ENCODE measurements at places on chromosomes 1 and 21.

DNA sequence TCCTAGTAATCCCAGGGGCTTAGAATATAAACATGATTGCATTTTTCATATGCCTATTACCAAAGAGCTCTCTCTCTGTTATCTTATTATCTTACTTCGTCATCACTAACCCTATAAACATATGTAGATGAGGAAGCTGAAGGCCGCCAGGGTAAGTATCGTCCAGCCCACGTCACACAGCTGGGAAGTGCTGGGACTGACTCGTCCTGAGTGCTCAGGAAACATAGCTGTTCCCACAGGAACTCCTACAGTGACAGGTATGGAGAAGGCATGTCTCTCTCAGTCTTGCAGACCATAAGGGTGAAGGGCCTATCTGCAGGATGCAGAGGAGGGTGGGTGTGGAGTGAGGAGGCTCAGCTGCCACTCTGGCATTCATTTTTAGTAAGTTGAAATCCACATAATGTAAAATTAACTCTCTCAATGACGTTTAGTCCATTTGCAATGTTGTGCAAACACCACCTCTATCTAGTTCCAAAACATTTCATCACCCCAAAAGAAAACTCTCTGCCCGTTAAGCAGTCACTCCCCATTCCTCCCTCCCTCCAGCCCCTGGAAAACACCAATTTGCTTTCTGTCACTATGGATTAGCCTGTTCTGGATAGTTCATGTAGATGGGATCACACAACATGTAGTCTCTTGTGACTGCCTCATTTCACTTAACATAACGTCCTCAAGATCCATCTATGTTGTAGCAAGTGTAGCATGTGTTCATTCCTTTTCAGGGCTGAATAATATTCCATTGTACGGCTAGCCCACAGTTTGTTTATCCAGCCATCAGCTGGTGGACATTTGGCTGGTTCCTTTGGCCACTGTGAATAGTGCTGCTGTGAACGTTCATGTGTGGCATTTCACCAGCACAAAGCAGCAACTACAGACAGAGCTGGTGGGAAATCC lies 68.3 kb downstream of the TCP10L start:
- peak; percentile 99 for DNase-seq

GRCh38 chr1:226002667-226003501 lies 3.7 kb upstream of the SDE2 start:
- DNase-seq, result peak; percentile 49

GRCh38 chr1:234684856-234685255 lies 74.9 kb upstream of the IRF2BP2 start:
- DNase-seq, result peak; percentile 74

GRCh38 chr1:23122023-23122748 lies 46.5 kb downstream of the LUZP1 start:
- peak; percentile 72 for DNase-seq

GRCh38 chr1:218380125-218380977 lies 35.2 kb downstream of the TGFB2 start:
- DNase-seq, result peak; percentile 73

GRCh38 chr21:28151758-28152157 lies 840.9 kb downstream of the LTN1 start:
- no peak for DNase-seq

- DNase-seq, result peak; percentile 68
Measured at GRCh38 chr21:36260030-36260787, 59.8 kb upstream of the MORC3 start.

- DNase-seq, result no peak
Measured at GRCh38 chr1:111792249-111792648, 36.5 kb downstream of the DDX20 start.

GRCh38 chr1:193417945-193418744 lies 231.7 kb upstream of the B3GALT2 start:
- peak; percentile 44 for DNase-seq

- no peak for DNase-seq
Measured at GRCh38 chr1:3623441-3624199, 1.2 kb upstream of the TPRG1L start.

- DNase-seq, result peak; percentile 80
Measured at GRCh38 chr1:19341201-19342061, 29.3 kb downstream of the SLC66A1 start.

DNA sequence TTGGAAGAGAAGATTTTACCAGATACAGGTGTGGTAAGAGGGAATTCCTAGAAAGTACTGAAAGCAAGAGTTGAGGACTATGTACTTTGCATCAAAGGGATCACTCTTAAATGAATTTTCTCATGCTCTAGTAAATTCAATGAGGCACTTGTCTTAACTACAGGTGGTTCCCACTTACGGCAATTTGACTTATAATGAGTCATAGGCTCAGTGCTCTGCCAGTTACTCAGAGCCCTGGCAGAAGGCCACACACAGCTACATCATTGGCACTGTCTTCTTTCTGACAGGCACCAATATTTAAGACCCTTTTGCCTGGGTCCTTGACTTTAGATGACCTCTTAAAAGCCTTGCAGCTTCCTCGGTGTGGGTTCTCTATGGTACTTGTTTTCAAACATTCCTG lies 15.9 kb upstream of the ADAMTS5 start:
- DNase-seq, result peak; percentile 82

DNA sequence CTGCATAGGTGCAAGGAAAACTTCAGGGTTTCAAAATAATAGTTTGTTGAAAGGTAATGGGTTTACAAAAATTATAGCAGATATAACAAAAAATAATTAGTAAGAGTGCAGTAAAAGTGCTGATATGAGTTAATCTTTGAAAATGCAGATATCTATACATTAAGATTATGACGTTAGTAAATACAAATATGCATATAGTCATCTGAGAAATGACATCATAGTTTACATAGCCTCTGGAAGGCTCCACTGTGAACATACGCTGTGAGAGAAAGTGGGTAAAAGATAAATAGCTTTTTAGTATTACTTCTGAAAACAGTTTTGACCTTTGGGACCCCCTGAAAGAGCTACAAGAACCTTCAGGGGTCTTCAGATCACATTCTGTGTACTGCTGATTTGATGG lies 356.2 kb upstream of the SNX7 start:
- no peak for DNase-seq

- DNase-seq, result peak; percentile 94
Measured at GRCh38 chr1:67618285-67619018, 66.5 kb upstream of the GADD45A start.

DNA sequence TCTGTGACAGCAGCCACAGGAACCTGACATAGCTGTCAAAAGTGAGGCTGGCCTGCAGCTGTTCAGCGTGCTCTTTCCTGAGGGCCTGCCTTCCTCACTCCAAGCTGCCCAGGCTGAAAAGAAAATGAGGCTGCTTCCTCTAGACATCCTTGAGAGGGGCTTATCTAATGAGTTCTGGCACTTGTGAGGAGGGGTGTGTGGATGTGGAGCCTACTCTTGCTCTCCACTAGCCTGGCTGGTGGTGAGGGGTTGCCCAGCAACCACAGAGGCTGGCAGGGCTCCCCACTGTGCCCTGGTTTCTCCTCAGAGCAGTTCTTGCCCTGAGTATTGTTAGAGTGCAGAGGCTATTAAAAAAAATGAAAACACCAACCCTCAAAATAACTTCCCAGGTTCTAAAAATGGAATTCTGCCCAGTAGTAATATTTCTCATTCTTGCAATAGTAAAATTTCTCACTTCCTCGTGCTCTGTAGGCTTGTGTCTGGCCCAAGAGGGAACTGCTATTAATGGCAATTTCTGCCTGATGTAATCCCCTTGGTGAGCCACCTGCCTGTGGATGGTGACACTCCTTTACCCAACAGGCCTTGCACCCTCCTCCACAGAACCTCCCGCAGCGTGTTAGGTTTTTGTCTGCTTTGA lies 52.6 kb upstream of the EPS8L3 start:
- no peak for DNase-seq

- DNase-seq, result peak; percentile 44
Measured at GRCh38 chr1:26700711-26701110, 4.9 kb downstream of the ARID1A start.

- DNase-seq, result peak; percentile 45
Measured at GRCh38 chr1:214303141-214303930, 22.4 kb downstream of the SMYD2 start.

DNA sequence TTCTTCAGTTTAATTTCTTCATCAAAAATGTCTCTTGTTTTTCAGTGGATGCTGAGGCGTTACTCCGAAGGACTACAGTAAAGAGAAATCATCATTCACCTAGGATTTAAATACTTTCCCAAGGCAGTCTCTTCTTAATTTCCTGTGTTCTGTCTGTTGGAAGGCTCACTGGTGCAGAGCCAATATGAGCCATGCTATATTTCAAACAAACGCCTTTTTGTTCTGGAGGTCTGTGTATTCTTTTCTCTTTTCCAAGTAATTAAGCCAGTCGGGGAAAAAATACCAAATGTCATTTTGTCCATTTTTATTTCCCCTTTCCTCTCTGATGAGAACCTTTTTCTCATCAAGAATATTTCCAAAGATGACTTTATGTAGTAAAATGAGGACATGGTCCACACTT lies 206.5 kb downstream of the RWDD3 start:
- DNase-seq, result no peak

GRCh38 chr1:86380257-86380861 lies 15.8 kb downstream of the ODF2L start:
- DNase-seq, result peak; percentile 90

DNA sequence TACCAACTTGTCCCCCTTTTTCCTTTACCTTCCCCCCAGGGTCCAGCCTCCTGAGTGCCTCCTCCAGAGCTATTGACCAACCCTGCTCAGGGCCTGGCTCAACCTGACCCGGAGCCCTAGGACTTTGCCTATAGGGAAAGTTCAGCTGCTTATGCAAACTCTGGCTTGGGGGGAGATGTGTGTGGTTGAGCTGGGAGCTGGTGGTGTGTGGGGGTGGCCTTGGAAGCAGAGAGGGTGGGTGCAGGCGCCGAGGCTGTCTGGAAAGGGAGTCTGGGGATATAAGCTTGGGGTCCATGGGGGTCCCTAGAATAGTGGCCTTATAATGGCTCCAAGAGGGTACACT lies 14.1 kb downstream of the KCNQ4 start:
- no peak for DNase-seq

DNA sequence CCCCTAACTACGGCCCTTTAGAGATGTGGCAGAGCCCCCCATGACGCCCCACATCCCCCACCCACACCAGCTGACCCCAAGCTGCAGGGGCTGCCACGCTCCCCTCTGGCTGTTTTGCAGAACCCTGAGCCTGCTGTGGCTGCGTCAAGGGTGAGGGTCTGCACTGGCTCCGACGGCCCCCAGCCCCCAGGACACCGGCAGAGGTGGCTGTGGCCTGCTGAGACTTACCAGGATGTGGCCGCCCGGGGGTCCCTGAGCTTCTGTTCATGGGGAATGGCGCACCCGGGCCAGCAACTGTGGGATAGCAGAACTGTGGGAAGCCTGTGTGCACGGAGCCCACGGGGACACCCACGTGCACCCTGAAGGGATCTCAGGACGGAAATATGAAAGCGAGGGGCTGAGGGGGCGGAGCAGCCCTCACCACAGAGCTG lies 12.8 kb upstream of the RNF223 start:
- DNase-seq, result no peak

DNA sequence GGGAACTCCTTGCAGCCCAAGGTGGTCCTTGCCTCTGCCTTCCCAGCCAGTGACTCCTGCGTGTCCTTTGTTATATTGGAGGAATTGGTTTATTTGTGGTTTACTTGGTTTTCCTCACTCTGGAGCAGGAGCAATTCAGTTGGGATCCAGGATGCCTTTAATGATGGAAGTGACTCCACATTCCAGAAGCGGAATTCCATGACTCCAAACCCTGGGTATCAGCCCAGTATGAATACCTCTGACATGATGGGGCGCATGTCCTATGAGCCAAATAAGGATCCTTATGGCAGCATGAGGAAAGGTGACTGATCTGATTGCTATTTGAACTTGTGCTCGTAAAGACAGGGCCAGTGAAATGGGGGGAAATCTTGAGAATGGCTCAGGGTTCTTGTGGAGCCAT lies 15.1 kb upstream of the PIGV start:
- DNase-seq, result peak; percentile 98

DNA sequence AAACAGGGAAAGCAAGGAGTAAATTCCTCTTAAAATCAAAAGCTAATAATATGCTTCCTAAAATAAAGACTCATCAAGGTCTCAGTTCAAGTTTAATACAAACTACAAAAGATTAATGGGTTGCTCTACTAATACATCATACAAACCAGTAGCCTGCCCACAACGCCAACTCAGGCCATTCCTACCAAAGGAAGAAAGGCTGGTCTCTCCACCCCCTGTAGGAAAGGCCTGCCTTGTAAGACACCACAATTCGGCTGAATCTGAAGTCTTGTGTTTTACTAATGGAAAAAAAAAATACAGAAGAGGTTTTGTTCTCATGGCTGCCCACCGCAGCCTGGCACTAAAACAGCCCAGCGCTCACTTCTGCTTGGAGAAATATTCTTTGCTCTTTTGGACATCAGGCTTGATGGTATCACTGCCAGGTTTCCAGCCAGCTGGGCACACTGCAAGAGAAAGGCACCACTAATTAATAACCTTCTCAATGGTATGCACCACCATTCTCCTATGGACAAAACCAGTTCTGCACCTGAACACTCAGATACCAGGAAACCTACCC lies 10.6 kb downstream of the PRDX1 start:
- no peak for DNase-seq

- no peak for DNase-seq
Measured at GRCh38 chr1:113991467-113991997, 12.3 kb downstream of the OLFML3 start.

DNA sequence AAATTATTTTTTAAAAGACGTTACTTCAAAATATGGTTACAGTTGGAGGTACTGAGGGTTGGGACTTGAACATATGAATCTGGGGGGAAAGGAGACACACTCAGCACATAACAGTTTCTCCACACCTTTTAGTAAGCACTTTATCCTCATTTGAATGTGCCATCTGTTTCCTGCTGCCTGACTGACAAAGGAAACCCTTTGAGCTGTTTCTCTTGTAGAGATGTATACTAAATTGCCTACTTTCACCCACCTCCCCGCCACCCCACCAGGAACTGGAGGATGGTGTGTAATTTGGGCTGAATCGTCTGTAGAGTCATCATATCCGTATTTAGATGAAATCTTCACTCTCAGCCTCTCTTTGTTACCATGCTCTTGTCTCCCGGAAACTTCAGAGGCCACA lies 108.1 kb downstream of the KAZN start:
- DNase-seq, result no peak

DNA sequence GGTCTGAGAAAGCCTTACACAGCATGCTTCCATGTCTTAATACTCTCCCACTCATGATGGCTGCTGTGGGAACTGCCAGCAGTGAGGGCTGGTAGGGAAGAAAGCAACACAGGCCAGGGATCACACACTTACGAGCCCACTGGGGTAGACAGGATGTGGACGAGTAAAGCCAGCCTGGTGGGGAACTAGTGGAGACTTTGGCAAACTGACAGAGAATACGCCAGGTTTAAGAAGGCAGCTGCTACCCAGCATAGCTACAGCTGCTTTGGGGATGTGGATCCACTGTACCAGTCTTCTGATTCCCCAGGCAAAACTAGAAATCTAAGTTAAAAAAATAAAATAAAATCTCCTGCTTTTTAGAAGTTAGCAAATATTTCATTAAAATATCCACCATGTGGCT lies 664.0 kb downstream of the SMYD3 start:
- no peak for DNase-seq

DNA sequence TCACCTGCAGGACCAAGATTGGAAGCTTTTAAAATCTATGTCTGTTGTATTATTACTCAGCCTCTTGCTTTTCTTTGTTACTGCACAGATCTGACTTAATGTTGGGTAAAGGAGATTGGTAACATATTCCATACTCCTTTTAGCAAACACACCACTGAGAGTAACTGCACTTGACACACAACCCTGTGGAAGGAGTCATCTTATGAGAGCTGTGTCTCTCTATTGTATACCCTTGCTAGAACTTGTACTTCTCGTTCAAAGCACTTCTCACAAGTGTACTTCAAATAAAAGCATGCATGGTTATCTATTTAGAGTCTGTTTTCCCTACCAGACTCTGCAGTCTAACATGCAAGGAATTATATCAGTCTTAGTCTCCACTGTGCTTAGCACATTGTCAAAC lies 813.4 kb downstream of the ADGRL2 start:
- DNase-seq, result no peak

- DNase-seq, result peak; percentile 48
Measured at GRCh38 chr1:50936321-50936720, 23.7 kb downstream of the FAF1 start.

Measured in fibroblast of mammary gland (primary cell).